Gastrocnemius medialis (tissue), 4 donors: ENCODE measurements at places on chromosomes 1 and 21. TPM values are rescaled to one million over a fixed set of nuclear protein-coding genes. Genes with fewer than 3 reads are reported as not detected.

GRCh38 chr1:115115521-115116161, 26.3 kb upstream of the TSPAN2 start:
- no peak for DNase-seq

DNA sequence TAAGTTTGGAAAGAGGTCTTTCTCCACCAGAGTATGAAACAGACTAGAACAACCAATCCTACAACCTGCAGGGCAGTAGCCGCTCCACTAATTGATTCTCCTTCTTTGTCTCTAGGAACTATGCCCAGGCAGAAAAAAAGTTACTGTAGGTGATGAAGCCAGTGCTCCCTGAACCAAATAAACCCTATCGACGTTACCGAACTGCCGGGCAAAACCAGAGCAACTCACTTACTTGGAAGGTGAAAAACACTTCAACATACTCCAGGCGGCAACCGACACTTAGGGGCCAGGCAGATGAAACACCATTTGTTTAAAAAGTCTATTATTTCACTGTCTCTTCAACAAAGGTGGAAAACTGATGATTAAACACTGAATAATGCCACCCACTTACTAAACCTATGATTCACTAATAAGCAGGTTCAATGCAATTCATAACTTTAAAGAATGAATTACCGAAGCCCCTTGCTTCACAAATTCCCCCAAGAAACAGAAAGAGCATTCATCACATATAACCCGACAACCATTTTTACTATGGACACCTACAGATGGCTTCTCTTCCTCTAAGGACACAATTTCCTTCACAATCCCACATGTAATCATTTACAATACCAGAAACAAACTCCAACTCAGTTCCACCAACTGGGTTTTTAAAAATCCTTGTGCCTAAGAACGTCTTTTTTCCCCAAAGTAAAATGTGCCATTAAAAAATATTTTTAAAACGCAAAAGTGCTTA, 1.6 kb downstream of the NRIP1 start:
- no peak for DNase-seq

GRCh38 chr1:23169727-23170335, 1.2 kb upstream of the LUZP1 start:
- DNase-seq: peak; percentile 40

- no peak for DNase-seq
Measured at GRCh38 chr1:95584315-95584714, 350.3 kb downstream of the RWDD3 start.

- no peak for DNase-seq
Measured at GRCh38 chr1:45401524-45401923, 61.3 kb upstream of the MUTYH start.

DNA sequence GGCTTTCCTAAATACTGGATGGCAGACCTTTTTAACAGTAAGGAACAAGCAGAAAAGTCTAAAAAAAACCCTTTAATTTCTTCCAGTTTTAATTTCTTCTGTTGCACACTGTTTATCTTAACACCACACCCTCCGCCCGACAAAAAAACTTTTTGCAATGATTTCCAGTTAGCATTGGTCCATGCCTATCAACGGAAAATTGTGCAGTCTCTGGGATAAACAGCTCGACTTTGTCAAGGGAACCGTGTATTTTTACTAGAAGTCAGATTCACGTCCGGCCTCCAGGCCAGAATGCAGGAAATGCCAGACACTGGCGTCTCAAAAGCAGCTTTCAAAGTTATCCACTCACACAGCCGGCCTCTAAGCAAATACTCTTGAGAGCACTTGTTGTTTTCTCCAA, 378 bp upstream of the NUP210L start:
- no peak for DNase-seq

DNA sequence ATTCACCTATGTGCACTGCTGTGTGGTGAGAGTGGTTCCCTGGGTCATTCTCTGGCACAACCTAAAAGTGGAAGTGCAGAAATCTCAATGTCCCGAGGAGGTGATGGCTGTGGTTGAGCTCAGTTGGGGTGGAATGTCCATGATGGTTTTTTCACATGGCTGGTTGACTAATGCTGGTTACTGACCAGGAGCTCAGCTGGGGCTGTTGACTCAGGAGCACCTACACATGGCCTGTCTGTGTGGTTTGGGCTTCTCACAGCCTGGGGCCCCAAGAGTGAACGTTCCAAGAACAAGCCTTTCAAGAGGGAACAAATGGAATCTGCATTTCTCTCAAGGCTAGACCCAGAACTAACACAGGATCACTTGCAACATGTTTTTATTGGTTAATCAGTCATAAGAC, 6.4 kb upstream of the KANK4 start:
- no peak for DNase-seq

DNA sequence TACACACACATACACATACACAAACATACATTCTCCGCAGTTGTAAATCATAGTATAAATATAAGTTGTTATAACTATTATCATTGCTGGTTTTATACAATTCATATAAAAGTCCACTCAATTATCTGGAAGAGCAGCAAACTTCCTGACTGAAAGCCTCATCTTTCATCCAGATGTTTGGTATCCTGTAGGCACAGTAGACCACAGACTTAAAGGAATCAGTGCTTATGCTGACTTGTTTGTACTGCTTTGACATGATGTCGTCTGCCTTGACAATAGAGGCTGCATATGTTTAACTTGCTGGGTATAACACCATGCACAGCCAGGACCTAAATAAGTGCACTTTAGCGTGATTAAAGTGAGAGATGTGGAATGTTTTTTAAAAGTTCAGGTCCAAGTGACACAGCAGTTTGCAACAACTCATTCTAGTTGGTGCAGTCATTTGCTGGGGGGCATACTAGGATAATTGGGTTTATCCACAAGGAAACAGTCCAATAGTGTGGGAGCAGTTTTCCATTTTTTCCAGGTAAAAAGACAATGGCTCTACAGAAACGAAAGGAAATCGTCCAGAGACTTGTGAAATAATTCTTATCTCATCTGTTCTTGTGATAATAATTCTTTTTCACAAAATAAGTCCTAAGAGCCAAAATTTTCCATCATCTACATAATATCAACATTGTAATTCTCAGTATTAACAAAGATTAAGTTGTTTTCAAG, 110.3 kb upstream of the TSPAN2 start:
- no peak for DNase-seq

DNA sequence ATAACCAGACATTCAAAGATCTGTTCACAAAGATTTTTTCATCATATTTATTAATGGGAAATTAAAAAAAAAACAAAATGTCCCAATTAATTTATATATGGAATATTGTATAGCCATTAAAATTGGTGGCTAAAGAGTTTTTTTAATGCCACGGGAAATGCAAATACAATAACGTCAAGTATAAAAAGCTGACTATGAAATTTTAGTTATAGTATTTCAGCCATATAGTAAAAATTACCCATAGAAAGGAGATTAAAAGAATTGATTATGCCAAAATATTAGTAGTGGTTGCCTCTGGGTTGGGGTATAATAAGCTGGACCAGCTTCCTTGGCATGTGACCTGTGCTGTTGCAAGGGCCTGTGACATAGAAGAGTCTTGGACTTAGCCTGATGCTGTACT, 78.8 kb downstream of the KCTD3 start:
- DNase-seq: no peak

DNA sequence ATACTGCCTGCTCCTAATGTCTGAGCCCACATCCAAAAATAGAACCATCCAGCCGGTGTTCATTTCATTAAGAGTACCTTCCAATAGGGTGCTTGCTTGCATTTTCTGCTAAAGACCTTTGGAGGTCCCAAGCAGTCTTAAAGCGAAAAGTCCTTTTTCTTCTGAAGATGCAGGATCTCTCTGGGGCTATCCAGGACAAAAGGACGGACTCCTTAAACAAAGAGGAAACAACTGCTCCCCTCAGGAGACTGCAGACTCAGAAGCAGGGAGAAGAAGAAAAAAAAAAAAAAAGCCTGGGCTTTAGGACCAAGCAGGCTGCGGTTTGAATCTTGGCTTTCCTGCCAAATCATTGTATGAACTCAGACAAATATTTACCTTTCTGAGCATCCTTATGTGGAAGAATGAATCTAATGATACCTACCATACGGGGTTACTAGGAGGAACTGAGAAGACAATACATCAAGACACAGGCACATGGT, 204.0 kb downstream of the PLPP3 start:
- no peak for DNase-seq

- no peak for DNase-seq
Measured at GRCh38 chr1:117268535-117269455, 58.1 kb upstream of the VTCN1 start.

GRCh38 chr1:82392513-82392912, 591.8 kb downstream of the ADGRL2 start:
- no peak for DNase-seq

GRCh38 chr1:213326281-213327016, 275.4 kb downstream of the RPS6KC1 start:
- no peak for DNase-seq

DNA sequence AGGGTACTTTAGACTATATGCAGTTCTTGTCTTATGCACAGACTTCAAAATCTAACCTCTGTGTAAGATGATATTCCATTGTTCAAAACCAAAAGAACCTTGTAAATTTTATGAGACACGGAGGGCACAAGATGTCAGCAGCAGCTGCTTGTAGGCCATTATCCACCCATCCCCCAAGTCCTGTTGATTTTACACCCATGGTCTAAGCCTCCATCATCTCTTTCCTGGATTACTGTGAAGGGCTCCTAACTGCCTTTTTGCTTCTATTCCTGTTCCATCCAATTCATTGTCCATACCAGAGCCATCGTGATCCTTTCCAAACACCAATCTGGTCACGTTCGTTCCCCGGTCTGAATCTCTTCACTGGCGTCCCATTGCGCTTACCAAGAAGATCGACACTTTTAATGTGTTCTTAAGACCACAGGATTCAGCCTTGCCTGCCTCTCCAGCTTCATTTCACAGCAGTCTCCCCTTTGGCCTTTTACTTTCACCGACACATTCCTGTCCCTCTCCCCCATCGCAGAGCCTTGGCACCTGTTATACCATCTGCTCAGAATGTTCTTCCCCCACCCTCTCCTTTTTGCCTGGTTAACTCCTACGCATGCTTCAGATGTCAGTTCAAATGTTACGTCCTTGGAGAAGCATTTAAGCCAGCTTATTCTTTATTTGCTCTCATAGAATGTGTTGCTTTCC, 107.3 kb upstream of the POU3F1 start:
- DNase-seq: no peak

GRCh38 chr1:220300442-220301121, 28.3 kb upstream of the RAB3GAP2 start:
- DNase-seq: peak; percentile 56

- DNase-seq: no peak
Measured at GRCh38 chr1:58577654-58578030, 590 bp upstream of the TACSTD2 start.

DNA sequence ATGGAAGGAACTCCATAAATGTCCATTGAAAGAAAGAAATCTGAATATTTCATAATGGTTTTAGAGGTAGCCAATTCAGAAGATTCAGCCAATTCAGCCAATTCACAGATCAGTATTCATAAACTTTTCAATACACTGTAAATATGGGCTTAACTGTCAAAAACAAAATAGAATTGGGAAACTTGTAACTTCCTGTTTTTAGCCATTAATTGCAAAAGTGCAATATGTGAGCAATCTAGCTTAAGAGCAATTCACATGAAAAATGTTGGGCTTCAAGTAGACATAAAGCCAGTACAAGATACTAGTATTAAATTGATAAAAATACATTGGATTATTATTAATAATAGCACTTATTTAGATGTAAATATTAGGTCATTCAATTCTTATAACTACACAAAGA, 27.5 kb upstream of the PLPPR4 start:
- no peak for DNase-seq

DNA sequence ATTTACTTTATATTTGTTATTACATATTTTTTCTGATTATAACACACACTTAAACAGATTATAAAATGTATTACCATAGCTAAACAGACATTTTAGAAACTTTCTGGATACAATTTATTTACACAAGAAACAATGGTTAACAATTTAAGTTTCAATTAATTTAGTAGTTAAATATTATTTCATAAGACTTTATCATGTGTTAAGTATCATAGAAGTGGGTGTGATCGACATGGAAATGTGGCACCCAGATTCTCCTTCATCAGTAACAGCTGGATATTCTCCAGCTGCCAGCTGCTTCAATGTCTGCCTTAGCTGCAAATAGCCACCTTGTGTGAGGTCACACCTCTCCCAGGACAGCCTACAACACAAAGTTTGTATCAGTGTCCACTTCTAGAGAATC, 97.8 kb downstream of the KCNT2 start:
- no peak for DNase-seq

DNA sequence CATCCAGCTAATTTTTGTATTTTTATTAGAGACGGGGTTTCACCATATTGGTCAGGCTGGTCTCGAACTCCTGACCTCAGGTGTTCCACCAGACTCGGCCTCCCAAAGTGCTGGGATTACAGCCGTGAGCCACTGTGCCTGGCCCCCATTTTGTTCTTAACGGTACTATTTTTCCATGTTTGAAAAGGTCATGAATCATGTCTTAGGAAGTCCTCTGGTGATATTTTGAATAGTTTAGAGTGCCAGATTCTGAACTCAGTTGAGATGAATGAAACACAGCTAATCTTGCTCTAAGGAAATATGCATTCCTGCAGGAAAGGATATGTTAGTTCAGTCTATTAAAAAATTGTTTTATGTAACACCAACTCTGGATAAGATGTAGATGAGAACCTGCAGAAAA, 62.6 kb upstream of the ATP2B4 start:
- no peak for DNase-seq

- no peak for DNase-seq
Measured at GRCh38 chr21:33682992-33683627, 40.8 kb downstream of the ITSN1 start.

DNA sequence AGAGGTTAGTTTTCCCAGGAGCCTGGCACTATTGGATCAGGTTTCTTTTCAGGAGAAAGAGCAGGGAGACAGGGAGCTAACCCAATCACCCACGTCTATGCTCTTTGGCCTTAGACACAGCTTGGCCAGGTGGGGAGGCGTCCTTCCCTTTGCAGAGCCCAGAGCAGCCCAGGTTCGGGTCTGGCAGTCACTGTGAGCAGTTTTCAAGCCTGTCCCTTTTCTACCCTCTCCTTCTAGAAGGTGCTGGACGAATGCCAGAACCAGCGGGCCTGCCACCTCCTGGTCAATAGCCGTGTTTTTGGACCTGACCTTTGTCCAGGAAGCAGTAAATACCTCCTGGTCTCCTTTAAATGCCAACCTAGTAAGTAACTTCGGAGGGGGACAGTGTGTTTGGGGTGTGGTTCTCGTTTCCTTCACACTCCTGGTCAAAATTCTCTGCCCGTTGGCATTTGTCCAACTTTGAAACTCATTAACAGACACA, 44.9 kb downstream of the EVA1C start:
- DNase-seq: no peak

DNA sequence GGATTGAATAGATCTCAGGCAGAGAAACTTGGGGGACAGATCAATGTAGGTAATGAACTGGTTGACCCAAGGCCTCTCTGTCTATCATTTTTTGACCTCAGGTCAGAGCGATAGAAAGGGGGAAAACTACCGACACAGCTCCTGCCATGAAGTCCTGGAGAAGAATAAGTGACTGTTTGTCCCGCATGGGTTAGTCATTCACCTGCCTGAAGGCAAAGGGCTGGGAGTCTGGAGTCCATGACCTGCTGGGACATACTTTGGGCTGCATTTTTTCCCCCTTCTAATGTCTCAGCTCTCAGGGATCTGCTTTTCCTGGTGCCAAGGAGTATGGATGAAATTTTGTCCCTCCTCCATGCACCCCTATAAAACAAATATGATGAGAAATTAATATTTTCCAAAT, 1.6 kb upstream of the ROR1 start:
- no peak for DNase-seq

The KRTAP11-1 gene
- total RNA-seq: not detected

The UBE4B gene
- 143 TPM for total RNA-seq

The CD34 gene
- 18.5 TPM for total RNA-seq

The KRTAP7-1 gene
- not detected for total RNA-seq

The RHOU gene
- 65.2 TPM for total RNA-seq

The NTRK1 gene
- total RNA-seq: not detected

The COG2 gene
- 22.8 TPM for total RNA-seq

The FCRL5 gene
- total RNA-seq: not detected

The KCNQ4 gene
- 3.3 TPM for total RNA-seq
